Renal cortical epithelial cell (primary cell): ENCODE measurements at places on chromosomes 7 and 10. TPM values are rescaled to one million over a fixed set of nuclear protein-coding genes. Genes with fewer than 3 reads are reported as not detected.

DNA2 gene
- 8.8 and 11.5 TPM in 2 replicates for total RNA-seq

- DNase-seq, result no peak
These were observed 41.5 kb downstream of the ANKMY2 start for GRCh38 chr7:16604054-16604453.

GRCh38 chr10:31063841-31064240, 32.2 kb upstream of the ZNF438 start:
- DNase-seq, result no peak

GRCh38 chr10:78130966-78131710, 97.5 kb downstream of the RPS24 start:
- DNase-seq, result no peak

DNA sequence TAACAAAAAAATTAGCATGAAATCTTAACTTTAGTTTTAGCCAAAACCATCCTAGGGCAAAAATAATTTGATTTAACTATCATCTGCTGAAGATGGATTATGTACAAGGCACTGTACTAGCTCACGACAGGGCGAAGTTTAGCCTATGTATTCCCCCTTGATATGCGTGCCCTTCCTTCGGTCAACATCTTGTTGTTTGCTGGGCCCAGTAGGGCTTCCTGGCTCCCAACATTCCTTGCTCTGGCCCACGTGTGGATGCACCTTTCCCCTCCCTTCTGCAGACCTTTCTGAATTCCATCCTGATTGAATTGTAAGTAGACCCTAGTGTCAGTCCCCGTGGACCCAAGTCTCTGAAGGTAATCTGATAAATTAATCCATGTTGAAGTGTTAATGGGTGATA, 212.0 kb downstream of the RELN start:
- DNase-seq, result no peak

DNA sequence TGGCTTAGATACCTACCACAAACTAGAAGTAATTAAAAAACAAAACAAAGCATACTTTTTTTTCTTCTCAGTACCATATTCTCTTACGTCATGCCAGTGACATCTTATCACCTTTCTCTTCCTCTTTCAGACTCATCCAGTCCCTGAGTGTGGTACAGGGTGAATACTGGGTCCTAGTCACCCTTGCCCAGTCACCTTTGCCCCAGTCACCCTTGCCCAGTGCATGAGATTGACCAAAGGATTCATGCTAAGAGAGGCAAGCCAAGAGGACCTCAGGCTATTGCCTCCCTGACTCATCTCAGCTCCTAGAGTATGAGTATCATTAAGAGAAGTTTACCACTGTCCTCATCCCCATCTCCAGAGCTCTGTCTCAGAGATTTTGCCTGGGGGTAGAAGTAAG, 10.0 kb upstream of the TSPAN12 start:
- no peak for DNase-seq
